T-helper 2 cell treated with Interferon-gamma antibody and Interleukin-4, amounts not matched to agents 100 ng/mL and 5 ng/mL, for 36 hours (primary cell): ENCODE measurements at places on chromosomes 5 and 9. TPM values are rescaled to one million over a fixed set of nuclear protein-coding genes. Genes with fewer than 3 reads are reported as not detected.

Gene LCNL1
- total RNA-seq = 0.16 and 0.20 TPM in 2 replicates

Gene EGFLAM
- total RNA-seq = not detected in 2 replicates

Gene F2RL2
- not detected in 2 replicates for total RNA-seq

Gene BARHL1
- not detected in 2 replicates for total RNA-seq

Gene SPATA31C1
- not detected in 2 replicates for total RNA-seq

Gene RGS7BP
- not detected in 2 replicates for total RNA-seq

Gene PCDHGB1
- total RNA-seq = 0.18 and 0.20 TPM in 2 replicates

Gene PCDHA10
- total RNA-seq = not detected in 2 replicates

Gene NEK6
- total RNA-seq = 28.6 TPM in 2 replicates

Gene ZNF483
- total RNA-seq = 4.0 and 5.0 TPM in 2 replicates

Gene CLIC3
- total RNA-seq = 0.91 TPM in 2 replicates

Gene DBH
- total RNA-seq = not detected in 2 replicates

Gene NR5A1
- total RNA-seq = not detected in 2 replicates

Gene SPINK9
- total RNA-seq = not detected in 2 replicates

Gene CCL21
- total RNA-seq = not detected in 2 replicates

Gene DOLK
- total RNA-seq = 10.2 and 10.8 TPM in 2 replicates

Gene ADGRV1
- total RNA-seq = 0.02 and 0.59 TPM in 2 replicates

Gene GRM6
- total RNA-seq = not detected in 2 replicates

Gene PRDM9
- not detected in 2 replicates for total RNA-seq

Gene GFI1B
- not detected in 2 replicates for total RNA-seq

Gene TYRP1
- total RNA-seq = not detected in 2 replicates

Gene MCIDAS
- total RNA-seq = not detected in 2 replicates

Gene ANKRA2
- total RNA-seq = 13.3 and 17.5 TPM in 2 replicates
